Ammon's horn (tissue), 1 donor: ENCODE measurements at places on chromosomes 4 and X.

DNA sequence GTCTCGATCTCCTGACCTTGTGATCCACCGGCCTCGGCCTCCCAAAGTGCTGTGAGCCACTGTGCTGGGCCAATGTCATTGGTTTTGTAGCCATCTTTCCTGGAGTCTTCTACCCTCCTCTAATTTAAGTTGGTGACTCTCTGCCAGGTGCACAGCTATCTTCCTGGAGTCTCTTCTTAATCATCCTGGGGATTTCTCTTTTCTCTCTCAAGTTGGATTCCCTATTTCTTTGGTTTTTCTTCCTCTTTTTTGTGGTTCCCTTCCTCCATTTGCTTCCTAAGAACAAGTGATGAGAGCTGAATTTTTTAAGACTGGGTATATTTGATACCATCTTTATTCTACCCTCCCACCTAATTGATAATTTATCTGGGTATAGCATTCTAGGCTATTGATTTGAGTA is 113.8 kb downstream of the SYNPO2 start:
- DNase-seq: no peak

DNA sequence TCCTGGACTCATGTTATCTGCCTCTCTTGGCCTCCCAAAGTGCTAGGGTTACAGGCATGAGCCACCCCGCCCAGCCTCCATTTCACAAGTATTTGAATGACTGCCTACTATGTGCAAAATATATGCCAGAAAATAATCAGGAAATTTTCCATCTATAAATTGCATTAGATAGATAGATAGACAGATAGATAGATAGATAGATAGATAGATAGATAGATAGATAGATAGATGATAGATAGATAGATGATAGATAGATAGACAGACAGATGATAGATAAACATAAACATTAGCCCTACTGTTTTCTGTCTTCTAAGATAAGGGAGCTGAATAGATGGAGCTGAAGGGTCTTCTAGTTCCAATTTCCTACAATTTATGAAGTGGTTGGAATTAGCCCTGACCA is 87.4 kb upstream of the TRIM2 start:
- DNase-seq: no peak

DNA sequence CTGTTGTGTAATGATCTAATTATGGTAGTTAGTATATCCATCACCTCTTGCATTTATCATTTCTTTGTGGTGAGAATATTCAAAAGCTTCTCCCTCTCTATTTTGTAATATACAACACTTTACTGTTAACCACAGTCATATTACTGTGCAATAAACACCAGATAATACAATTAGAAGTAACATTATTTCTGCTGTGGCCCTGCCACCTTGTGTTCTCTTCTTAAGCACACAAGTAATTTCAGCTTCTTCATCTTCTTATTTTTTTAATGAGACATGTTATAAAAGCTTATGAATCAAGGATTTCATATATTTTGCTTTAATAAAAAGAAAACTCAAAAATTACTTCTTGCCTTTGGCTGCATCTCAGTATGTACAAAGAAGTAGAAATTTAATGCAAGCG is 675.2 kb upstream of the INTU start:
- DNase-seq: no peak

DNA sequence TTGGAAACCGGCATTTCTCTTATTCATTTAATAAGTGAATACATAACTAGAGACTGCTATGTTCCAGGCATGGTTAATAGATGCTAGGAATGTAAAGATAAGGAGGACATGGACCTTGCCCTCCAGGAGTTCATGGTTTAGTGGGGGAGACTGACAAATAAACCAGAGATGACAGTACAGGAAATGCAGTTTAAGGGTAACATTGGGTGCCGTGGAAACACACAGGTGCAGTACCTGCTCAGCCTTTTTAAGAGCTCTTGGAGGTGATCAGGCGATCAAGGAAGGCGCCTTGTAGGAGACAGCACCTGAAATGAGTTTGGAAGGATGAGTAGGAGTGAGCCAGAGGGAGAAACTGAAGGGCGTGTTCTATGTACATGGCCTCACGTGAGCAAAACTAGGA is 145.8 kb downstream of the AASDH start:
- DNase-seq: no peak

- no peak for DNase-seq
Observed at GRCh38 chrX:155215443-155216178, 649 bp upstream of the VBP1 start.

DNA sequence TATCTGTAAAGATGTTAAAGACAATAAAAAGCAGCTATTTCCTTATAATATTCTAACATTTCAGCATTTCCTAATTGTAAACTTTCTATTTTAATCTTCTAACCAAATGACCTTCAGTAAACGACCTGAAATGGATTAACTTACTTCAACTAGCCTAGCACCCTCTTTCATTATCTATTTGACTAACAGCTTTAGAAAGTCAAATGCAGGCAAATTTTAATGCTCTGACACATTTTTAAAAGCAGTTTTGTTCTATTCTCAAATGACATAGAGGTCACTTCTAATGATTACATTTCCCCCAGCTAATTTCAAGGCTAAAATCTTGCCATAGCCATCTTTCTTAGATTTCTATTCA is 41.9 kb downstream of the SLC7A11 start:
- DNase-seq: no peak

GRCh38 chr4:78659264-78659663 is 107.7 kb downstream of the ANXA3 start:
- DNase-seq: peak; percentile 58

GRCh38 chr4:181659202-181659601 is 584.0 kb upstream of the TENM3 start:
- DNase-seq: no peak

DNA sequence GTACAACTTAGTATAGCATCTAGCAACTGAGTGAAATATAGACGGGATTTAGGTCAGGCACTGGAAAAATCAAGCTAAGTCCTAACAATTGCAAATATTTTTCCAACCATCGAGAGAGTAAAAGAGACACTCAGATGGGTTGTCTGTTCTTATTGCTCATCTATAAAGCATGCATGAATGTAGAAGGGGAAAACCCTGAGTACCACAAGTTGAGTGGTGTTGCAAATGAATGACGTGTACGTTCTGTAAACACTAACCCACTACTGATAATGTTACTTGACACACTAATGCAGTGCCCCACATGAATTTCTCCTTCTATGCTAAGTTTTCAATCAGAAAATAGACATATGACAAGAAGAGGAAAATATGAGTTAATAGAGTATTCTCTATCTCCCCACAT is 211.2 kb downstream of the COX18 start:
- no peak for DNase-seq

DNA sequence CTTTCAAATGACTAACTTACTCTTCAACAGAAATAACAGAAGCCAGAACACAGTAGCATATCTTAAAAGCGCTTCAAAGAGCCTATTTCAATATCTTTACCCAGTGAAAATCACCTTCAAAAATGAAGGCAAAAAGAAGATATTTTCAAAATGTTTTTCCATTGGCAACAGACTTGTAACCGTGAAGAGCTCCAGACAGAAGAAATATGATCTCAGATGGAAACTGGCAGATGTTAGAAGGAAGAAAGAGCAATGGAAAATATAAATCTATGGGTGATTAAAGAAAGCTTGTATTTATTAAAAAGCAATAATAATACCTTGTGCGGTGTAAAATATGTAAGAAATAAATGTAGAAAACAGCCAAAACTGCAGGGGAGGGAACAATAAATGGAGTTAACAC is 35.7 kb downstream of the PRKG2 start:
- DNase-seq: no peak

DNA sequence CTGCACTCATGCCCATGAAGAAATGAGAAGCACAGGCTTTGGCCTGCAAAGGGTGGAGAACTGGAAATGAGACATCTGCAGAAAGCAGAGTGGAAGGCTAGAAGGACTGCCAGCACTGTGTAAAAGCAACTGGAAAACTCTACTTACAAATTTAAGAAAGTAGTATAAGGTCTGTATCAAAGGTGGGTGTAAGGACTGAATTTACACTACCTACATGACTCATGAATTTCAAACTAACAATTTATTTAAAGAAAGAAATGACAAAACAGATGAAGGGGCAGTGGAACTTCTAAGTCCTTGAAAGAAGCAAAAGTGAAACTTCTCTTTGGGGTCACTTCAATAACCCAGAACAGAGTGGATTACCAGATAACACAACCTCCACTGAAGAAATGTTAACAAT is 71.2 kb downstream of the SLC10A7 start:
- DNase-seq: no peak

GRCh38 chrX:130282151-130282550 is 13.5 kb upstream of the ZNF280C start:
- DNase-seq: no peak

DNA sequence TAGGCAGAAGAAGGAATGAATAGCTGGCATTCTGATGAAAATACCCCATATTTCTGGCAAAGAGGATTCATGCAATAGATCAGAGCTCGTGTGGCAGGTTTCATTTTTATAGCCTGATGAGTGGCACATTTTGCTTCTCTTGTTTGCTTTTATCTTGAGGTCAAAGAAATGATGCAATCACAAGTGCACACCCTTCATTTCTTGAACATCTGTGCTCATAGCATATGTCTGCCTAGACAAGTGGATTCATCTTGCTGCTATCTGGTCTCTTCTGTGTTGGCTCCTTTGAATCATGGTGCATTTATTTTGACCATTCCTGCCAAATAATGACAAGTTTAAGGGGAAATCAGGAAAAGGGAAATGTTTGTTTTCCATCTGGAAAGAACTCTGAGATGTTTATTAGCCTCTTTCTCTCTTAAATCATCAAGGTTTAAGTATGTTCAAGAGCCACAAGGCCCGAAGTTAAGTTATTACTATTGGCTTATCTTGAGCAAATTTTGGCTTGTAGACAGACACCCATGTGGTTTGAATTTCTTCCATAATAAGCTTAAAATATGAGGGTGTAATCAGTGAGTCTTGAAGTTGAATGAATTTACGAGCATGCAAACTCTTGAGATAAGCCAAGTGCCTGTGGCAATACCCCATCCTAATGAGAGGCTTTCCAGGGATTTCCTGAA is 59.3 kb upstream of the HS3ST1 start:
- no peak for DNase-seq

GRCh38 chr4:100188829-100189228 is 1.4 kb downstream of the DDIT4L start:
- no peak for DNase-seq

GRCh38 chr4:80012291-80012690 is 60.7 kb downstream of the ANTXR2 start:
- DNase-seq: no peak

DNA sequence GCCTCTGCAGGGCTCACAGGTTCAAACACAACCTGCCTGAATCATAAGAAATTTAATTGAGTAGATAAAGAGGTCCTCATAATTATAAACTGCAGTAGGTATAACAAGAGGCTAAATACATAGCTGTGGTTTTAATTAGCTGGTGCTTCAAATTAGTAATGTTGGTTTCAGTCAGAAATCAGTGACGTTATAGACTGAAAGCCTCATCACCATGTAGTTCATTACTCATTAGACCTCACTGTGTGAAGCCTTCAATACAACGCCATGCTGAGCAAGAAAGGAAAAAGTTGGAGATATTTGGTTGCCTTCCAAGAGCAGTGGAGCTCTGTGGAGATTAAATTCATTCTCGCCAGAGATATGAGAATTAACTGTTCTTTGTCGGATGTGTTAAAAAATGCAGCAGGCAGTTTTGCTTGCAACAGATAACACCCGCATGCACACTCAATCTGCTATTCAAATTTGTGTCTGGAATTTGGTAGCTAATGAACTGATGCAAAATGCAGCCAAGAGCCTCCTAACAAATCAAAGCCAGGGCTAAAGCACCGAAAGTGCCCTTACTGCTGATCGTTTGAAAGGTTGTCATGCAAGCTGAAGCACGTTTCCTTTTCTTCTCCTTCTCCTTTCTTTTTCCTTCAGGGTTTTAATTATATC is 148.9 kb downstream of the AFF2 start:
- no peak for DNase-seq

DNA sequence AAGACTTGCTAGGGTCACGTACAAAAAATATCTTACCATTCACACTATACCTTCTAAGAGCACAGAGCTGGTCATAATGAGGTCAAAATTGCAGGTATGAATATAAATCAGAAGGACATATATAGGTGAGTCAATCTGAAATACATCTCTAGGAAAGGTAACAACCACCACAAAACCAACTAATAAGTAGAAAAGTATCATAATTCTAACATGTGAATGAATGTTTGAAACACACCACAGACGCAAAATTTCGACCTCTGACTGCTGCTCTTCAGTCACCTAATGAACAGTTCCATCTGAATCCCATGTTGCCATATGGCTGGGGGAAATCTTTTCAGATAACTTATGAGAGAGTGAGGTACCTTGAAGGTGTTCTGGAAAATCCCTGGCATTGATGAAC is 22.1 kb downstream of the STAP1 start:
- no peak for DNase-seq

DNA sequence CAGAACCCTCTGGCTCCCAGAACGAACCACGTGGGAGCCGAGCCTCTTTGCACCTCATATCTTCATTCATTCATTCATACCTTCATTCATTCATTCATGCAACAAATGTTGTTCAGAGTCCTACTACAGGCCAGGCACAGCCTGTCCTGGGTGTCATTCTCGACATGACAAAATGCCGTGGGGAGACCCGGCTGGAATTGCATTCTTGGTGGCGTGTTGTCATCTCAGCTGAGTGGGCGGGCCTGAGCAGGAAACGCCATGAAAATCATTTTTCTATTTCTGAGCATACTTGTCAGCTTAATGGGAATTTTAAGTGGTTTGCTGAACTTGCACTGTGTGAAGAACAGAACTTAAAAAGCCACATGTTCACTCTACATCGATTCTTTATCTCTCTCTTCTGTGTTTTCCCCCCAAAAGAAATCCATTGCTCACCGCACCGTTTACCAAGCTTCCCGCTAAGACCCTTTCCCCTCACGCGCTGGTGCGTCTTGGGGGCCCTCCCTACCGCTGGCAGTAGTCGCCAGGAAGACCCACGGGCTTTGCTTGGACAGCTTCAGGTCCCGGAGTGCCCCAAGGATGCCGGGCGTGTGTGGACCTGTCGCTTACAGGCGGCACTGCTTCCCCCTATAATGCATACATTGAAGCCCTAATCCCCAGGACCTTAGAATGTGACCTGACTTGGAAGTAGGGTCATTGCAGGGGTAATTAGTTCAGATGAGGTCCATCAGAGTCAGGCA is 41.6 kb upstream of the HMX1 start:
- no peak for DNase-seq
